Stimulated activated CD8-positive, alpha-beta memory T cell treated with anti-CD3 and anti-CD28 coated beads, Interleukin-12 subunit alpha, Interleukin-12 subunit beta, amount 100 ng/mL, for 4 hours (primary cell): ENCODE measurements at places on chromosomes 16 and 17.
A peak's percentile ranks its signal among the peaks of the same experiment; 100 is the strongest.

- no peak for DNase-seq
These were observed 3.0 kb upstream of the NLRC5 start for GRCh38 chr16:56986361-56986760.

DNA sequence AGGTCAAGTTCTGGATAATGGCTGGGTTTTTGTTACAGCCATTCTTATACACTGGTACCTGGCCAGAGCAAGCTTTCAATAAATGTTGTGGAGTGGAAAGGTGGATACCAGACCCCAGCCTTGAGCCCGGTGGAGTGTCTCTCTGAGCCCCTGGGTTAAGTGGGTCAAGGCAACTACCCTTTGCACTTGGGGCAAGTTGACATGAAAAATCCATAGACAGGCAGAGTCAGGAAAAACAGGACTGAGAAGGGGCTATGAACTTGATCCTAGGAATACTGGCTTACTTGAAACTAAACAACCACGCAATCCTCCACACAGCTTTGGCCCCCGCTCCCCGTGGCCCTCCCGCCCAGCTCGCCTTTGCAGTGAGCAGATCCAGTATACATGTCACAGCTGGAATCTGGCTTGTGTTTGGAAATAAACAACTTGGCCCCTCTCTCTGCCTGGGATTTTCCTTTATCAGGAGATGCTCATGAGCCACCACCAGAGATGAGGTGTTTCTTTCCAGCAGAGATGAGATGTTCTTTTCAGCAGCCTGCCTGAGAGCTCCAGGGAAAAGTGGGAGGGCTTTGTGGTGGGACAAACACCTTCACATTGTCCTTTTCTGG is 65.9 kb downstream of the KSR1 start:
- no peak for DNase-seq

- DNase-seq = no peak
These were observed 37.9 kb downstream of the AMFR start for GRCh38 chr16:56387396-56387795.

DNA sequence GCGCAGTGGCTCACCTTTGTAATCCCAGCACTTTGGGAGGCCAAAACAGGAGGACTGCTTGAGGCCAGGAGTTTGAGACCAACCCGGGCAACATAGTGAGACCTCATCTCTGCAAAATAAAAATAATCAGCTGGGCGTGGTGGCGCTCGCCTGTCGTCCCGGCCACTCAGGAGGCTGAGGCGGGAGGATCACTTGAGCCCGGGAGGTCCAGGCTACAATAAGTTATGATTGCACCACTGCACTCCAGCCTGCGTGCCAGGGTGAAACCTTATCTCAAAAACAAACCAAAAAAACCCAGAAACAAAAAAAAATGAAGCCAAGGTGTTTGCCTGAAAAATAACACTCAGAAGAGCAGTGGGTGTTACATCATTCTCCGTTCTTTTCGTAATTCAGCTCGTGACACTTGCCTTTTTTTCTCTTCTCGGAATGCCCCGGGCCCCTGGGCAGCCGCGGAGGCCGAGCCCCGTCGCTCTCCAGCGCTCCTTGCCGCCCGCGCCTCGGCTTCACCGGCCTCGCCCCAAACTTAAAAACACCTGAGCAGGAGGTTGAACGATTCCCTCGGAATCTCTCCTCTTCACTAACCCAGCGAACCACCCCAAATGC is 17.0 kb downstream of the PRCD start:
- no peak for DNase-seq

GRCh38 chr17:35299135-35299534 is 56.3 kb downstream of the SLFN5 start:
- DNase-seq = no peak

DNA sequence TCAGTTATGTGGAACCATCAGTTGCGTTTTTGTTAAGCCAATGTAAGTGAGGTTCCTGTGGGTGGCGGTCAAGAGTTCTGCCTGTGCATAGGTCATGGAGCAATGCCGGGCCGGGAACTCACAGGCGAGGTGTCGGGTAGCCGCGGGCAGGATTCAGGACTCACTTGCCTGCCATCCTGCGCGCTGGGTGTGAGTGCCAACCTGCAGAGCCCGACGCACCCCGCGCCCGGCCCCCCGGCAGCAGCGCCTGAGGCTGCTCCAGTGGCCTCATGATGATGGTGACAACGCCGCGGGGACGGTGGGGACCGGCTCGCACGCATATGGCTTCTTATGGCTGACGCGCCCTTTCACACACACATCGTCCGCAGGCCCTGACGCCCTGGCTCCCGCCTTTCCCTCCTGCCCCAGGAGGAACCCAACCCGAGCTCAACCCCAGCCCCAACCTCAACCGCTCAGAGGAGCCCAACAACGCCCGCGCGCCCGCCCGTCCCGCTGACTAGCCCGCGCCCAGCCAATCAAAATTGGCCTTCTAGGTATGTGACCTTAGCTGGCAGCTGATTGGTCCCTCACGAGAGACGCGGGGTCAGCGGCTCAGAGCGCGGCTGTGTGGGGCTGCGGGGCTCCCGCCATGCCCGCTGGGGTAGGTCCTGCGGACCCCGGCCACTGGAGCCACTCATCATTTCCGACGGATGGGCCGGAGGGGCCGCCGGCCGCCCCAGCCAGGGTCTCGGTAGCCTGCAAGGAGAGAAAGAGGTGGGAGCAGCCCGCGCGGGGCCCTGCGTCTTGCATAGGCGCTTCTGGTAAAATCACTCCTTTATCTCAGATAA is at the start of gene C16orf95:
TSS of gene C16orf95 (minus strand) at position 470 of the 827 bp plus-strand sequence. CDS start at position 320, 150 bp downstream.
- peak; percentile 91 for DNase-seq

GRCh38 chr17:37446027-37446426 is 39.3 kb downstream of the TADA2A start:
- no peak for DNase-seq

- no peak for DNase-seq
These were observed 270.5 kb downstream of the MRTFB start for GRCh38 chr16:14341324-14342225.

GRCh38 chr16:50183316-50183715 is 30.2 kb downstream of the TENT4B start:
- DNase-seq = no peak

GRCh38 chr16:11479916-11480315 is 106.8 kb downstream of the LITAF start:
- DNase-seq = no peak
